Activated CD8-positive, alpha-beta T cell treated with anti-CD3 and anti-CD28 coated beads, Interleukin-2, amount 10 ng/mL, durations not matched to agents 7 days and 5 days (primary cell): ENCODE measurements at places on chromosomes 3 and 15.
A peak's percentile ranks its signal among the peaks of the same experiment; 100 is the strongest.

- DNase-seq, result no peak
These were observed 39.6 kb downstream of the COL8A1 start for GRCh38 chr3:99678023-99678422.

DNA sequence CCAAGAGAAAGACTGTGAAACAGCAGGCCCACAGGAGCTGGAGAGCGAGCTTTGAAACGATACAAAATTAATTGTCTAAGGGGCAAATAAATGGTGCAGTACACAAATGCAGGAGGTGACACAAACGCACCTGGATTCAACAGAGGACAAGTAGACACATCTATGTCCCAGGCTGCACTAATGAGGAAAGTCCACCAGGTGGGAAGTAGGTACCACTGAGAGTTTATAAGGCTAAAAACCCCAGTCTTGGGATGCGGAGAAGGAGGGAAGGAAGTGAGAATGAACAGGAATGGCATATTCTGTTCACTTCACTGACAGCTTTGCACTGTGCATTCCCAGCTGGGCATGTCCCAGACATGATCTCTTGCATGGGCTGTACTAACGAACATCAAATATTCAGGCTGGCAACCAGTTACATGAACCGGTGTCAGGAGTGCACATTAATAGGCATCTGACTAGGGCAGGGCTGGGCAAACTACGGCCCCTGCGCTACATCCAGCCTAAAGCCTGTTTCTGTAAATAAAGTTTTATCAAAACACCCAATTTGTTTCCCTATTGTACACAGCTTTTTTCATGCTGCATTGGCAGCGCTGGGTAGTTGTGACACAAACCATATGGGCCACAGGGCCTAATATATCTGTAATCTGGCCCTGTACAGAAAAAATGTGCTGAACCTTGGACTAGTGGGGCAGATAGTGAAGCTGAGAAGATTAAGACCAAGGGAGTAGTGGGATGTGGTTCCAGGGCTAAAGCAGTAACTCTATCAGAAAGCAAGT is 107.0 kb downstream of the IGF2BP2 start:
- DNase-seq, result no peak

GRCh38 chr15:70259028-70259424 is 161.3 kb upstream of the TLE3 start:
- DNase-seq, result peak; percentile 67

DNA sequence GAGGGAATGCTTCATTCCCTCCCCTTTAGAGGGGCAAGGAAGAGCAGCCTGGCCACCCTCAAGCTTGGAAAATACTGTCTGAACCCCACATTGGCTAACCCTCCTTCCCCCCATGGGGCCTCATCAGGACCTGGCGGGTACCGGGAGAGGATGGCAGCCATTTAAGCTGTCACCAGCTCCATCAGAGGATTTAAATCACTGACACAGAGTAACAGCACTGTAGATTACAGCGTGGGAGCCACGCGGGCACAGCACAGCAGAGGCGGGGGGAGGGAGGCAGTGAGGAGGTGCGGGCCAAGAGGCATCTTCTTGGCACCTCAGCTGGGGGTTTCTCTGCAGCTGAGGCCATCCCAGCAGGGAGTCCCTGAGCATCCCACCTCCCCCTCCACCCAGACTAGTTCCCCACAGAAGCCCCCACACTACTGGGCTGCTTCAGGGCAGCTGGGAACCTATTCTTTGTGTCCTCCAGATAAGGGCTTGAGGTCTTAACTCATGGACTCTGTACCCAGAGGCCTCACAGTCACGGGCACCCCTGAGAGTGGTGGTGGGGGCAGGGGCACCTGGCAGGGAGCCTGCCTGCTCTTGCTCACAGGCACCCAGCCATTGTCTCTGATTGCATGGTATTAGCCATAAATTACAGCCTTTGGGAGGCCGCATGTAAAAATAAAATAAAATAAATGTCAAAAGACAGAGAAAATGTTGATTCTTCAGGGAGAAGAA is 21.9 kb upstream of the CACNA2D2 start:
- DNase-seq, result no peak

- no peak for DNase-seq
These were observed 37.0 kb upstream of the SNRPA1 start for GRCh38 chr15:101332061-101332467.

- DNase-seq, result no peak
These were observed 9.3 kb downstream of the B2M start for GRCh38 chr15:44720460-44721176.

- peak; percentile 30 for DNase-seq
These were observed 595 bp downstream of the PDCD7 start for GRCh38 chr15:65132878-65133547.
